Dorsolateral prefrontal cortex (tissue), 122 donors: ENCODE measurements at places on chromosomes 1 and 21. TPM values are rescaled to one million over a fixed set of nuclear protein-coding genes. Genes with fewer than 3 reads are reported as not detected.

VWA5B1 gene
- 0.28 TPM for total RNA-seq

ANGPTL1 gene
- total RNA-seq: 10.5 TPM

SPRR2A gene
- not detected for total RNA-seq

OLFML3 gene
- 5.7 TPM for total RNA-seq

KRTAP10-1 gene
- not detected for total RNA-seq

APOBEC4 gene
- total RNA-seq: not detected

OR2T27 gene
- not detected for total RNA-seq

LAPTM5 gene
- 9.6 TPM for total RNA-seq

SLAMF8 gene
- total RNA-seq: 0.60 TPM

GFI1 gene
- not detected for total RNA-seq

S100A16 gene
- total RNA-seq: 33.8 TPM

CSF3R gene
- 11.8 TPM for total RNA-seq

VANGL1 gene
- 0.89 TPM for total RNA-seq

FCRL2 gene
- not detected for total RNA-seq

TAS1R3 gene
- 0.47 TPM for total RNA-seq

KLHDC9 gene
- 22.6 TPM for total RNA-seq

BCL2L15 gene
- total RNA-seq: 2.1 TPM

SHE gene
- total RNA-seq: 3.7 TPM

PLCH2 gene
- total RNA-seq: 24.1 TPM

OR2T35 gene
- not detected for total RNA-seq

RGS18 gene
- 2.1 TPM for total RNA-seq
